ENCODE measurements at places on chromosomes 12 and 14.

DNA sequence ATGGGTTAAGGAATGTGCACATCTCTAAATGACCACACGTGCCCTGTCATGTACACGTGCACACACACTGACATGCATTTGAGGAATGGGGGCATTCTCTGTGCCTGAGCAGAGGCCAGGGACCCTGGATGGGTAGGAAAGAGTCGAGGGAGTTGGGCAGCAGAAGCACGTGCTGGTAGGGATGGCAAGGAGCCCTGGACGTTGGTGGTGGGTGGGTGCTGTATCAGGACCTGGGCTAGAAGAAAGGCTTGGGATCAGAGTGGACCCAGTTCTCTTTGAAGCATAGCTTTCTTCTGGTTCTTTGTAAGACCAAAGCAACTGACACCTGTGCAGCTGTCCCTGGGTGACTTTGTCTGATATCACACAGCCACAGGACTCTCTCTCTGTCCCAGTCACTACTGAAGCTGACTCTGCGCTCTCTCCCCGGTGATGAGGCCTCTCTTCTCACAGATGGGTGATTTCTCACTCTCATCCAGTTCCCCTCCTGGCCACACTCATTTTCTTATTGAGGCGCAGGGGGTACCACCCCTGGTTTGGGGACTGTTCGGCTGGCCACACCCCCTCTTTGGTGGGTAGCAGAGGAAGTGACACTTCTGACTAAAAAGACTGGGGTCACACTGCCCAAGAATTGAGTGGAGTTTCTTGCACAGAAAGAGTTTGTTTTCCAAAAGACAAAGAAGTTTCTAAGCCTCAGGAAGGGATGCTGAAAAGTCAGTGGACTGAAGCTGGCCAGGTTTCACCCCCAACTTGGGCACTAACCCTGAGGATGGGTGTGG is 171.7 kb upstream of the RTL1 start:
- DNase-seq: no peak

DNA sequence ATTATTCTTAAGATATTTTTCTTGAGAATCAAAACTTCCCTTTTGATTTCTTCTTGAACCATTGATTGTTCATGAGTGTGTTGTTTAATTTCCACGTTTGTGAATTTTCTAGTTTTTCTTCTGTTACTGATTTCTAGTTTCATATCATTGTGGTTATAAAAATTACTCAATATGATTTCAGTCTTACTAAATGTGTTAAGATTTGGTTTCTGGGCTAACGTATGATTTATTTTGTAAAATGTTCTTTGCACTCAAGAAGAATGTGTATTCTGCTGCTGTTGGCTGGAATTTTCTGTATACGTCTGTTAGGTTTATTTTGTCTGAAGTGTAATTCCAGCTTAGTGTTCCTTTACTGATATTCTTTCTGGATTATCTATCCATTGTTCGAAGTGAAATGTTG is 24.7 kb downstream of the TRMT5 start:
- no peak for DNase-seq

DNA sequence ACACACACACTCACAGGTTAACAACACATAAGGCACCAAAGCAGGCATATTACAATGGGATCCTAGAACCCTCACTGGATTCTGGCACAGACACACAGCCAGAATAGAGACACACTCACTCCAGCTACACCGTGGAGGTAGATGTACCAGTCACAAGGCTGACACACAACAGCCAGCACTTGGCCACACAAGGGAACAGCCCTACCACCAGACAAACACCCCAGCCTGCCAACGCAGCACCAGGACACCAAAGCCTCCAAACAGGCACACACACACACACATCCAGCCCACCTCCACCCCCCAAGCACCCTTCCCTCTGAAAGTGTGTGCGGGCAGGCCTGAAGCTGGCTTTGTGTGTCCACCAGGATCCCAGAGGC is 10.9 kb upstream of the ITGB7 start:
- peak; percentile 22 for DNase-seq

- DNase-seq: no peak
These were observed 2.1 kb downstream of the FBXO21 start for GRCh38 chr12:117188121-117188665.

- DNase-seq: peak; percentile 73
These were observed 1.4 kb upstream of the FOS start for GRCh38 chr14:75277008-75277814.

DNA sequence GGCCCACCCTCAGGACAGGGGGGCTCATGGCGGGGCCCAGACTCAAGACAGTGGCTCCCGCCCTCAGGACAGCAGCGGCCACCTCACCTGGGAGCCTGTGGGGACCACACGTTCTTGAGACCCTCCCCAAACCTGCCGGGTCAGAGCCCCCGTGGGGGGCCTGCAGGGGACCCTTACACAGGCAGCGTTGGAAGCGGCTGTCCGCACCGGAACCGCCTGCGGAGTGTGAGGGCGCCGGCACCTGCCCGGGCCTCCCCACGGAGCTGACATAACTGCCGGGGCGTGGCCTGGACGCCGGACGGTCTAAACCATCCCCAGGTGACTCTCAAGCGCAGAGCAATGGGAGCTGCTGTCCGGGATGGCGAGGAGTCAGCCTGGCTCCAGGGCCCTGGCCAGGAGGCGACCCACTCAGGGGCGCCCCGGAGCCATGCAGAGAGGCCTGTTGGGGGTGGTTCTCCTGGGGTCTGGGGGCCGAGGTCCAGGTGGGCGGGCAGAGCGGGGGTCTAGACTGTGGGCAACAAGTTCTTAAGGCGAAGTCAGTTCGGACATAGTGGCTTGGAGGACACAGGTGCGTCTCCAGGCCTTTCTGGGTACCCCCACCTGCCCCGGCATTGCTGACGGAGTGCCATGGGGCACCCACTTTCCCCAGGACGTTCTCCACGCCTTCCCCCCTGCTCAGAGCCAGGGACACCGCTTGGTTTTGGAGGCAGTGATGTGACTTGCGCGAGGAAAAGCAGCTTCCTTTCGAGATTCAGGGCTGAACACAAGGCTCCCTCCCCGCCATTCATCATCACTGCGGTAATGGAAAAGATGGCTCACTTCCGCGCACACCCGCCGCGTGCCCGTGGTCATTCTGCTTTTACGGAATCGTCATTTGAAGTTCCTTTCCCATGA is 23.2 kb downstream of the GALNT9 start:
- DNase-seq: no peak

DNA sequence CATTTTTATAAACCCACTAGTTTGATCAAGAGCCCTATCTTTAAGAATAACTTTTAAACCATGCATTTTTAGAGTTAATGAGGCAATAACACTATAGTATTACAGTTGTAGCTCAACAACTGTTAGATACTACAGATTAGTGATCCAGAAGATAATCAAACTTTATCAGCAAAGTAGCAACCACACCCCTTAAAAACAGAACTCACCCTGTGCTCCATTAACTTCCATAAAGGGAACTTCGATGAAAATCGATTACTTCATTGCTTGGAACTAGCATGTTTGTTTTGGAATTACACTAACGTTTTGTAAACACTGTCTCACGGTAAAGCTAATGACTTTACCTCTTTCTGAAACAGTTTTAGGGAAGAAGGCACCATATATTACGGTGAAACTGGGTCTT is 1.4 kb downstream of the SGPP1 start:
- peak; percentile 41 for DNase-seq

- no peak for DNase-seq
These were observed 40.4 kb downstream of the P2RX4 start for GRCh38 chr12:121250359-121250758.

DNA sequence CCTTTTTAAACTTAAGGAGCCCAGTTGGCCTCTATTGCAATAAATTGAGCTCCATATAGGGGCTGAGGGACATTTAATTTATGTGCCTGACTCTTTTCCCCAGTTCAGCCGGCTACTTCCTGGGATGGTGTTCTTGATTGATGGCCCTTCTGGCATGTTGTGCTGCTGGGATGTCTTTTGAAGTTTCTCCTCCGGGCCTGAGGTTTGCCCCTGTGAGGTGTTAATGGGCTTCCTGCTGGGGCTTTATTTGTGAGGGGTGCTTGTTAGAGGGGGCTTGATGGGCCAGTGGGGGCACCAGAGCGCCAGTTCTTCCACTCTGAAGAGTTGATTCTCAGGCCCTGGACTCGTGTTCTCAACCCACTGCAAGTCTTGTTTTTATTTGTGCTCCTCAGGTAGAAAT is 69.6 kb downstream of the CHST11 start:
- no peak for DNase-seq

DNA sequence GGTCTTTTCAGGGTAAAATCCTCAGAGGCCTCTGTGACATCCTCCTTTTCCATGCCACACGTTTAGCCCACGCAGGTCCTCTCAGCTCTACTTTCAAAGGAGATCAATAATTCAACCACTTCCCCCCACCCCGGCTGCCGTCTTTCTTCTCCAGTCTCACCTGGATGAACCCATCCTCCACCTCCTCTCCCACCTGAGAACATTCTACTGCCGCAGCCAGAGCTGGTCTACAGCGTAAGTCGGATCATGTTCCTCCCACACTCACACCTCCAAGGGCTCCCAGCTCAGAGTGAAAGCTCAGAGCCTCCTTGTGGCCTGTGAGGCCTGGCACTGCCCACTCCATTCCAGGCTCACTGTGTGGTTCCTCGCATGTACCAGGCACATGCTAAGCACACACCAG is 246.6 kb downstream of the CHST11 start:
- no peak for DNase-seq

DNA sequence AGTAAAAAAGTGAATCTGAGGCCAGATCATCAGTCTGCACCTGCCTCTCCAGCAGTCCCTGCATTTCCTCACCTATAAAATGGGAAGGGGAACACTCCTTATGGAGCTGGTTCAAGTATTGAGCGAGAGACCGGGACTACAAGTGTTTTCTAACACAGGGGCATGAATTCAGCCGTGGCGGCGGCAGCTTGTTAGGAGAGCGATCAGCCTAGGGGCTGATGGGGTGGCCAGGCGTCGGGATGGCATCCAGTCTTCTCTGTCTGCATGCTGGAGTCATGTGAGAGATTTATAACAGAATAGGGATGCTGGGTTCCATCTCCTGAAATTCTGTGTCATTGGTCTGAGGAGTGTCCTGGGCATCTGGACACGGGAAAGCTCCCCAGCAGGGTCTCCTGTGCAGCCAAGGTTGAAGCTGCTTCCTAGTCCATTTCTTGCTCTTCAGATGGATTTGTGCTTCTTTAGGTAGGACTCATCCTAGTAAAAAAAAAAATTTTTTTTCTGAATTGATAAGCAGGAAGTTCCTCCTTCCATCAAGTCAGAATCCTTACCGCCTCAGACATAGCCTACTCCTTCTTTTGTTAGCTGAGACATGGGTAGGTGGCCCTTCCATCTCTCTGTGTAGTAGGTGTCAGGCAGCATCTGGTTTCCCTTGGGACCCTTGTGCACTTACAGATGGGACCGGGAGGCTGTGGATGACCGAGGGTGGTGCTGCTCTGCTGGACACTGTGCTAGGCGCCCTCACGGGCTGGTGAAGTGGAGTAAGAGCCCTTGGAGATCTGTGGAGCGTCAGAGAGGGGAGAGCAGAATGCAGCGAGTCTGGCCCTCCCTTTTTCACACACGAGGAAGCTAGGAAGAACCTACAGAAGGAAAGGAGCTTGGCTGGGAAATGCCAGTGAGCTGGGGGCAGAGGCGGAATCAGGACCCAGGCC is 146.7 kb downstream of the TSPAN9 start:
- DNase-seq: no peak

- no peak for DNase-seq
These were observed 240.0 kb downstream of the DIO2 start for GRCh38 chr14:79971330-79971729.

- DNase-seq: no peak
These were observed 8.0 kb downstream of the KLHL33 start for GRCh38 chr14:20428010-20428365.

DNA sequence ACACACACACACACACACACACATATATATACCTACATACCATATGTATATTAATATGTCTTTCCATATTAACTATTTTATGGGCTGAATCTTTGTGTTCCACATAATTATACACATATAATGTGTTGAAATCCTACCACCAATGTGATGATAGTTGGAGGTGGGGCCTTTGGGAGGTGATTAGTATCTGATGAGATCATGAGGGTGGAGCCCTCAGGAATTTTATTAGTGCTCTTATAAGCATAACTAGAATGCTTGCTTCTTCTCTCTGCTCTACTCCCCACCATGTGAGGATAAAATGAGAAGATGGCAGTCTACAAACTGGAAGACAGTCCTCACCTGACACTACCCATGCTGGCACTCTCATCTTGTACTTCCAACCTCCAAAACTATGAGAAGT is 1193.5 kb upstream of the FLRT2 start:
- DNase-seq: no peak

DNA sequence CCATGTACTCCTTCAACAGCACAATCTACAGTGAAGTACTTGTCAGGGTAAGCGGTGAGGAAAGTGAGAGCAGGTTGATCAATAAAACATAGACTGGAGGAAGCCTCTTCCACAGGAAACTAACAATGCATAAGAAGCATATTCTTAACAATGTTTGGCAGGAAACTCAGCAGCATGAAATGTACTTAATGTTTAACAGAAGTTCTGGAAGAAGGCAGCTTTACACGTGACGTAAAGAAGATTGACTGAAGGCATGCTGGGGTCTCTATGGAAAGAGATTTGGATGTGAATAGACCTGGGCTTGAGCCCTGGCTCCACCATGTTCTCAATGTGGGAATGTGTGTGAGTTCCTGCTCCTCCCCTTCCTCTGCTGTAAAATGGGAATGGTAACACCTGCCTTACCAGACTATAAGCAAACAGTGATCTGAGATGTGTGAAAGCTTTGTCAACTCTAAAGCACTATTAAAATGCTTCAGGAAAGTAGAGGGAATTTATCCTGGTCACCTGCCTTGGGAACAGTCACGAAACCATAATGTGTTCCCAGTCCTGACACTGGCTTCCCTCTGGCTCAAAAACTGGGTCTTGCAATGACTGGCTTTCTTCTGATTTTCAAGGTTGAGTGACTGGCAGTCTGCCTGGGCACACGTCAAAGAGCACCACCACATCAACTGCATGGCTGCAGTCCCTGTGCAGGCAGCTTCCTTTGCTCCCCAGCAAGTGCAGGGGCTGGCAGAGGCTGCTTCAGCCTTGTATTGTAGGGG is 384.6 kb downstream of the APAF1 start:
- no peak for DNase-seq

DNA sequence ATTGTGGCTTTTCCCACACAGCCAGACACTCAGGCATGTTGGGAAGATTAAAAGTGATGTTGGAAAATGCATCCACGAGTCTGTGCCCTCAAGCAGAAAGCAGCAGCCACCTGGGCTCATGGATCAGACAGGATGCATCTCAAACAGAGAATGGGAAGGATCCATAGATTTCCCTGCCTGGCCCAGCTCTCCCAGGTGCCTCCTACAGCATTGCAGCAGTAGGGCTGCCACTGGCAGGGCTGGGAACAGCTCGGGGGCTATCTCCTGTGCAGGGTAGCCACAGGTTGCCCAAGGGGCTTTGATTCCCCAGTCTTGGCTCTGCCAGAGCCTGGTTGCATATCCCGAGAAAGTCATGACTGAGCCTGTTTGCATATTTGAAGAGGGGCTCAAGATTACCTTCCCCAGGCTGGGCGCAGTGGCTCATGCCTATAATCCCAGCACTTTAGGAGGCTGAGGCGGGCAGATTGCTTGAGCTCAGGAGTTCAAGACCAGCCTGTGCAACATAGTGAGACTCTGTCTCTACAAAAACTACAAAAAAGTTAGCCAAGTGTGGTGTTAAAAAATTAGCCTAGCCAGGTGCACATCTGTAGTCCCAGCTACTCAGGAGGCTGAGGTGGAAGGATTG is 19.5 kb downstream of the C14orf132 start:
- no peak for DNase-seq

- no peak for DNase-seq
These were observed 19.8 kb upstream of the AQP2 start for GRCh38 chr12:49930515-49931288.
